Uterus (tissue), 4 donors: ENCODE measurements at places on chromosomes 1 and 21.

DNA sequence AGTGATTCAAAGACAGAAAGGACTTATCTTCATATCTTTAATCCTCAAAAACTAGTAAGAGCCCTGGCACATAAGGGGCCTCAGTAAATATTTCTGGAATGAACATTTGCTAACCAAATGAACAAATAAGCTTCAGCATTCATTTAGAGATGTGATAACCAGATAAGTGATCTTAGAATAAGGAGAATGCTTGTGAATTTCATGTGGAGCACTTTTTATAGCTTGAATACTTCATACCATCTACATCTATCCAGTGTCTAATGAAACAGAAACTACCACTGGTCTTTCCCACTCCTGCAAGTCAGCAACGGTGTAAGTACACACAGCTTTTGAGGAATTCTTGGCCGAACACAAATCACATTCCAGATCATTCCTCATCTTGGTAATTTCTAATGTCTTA lies 38.5 kb downstream of the EDEM3 start:
- DNase-seq: no peak

DNA sequence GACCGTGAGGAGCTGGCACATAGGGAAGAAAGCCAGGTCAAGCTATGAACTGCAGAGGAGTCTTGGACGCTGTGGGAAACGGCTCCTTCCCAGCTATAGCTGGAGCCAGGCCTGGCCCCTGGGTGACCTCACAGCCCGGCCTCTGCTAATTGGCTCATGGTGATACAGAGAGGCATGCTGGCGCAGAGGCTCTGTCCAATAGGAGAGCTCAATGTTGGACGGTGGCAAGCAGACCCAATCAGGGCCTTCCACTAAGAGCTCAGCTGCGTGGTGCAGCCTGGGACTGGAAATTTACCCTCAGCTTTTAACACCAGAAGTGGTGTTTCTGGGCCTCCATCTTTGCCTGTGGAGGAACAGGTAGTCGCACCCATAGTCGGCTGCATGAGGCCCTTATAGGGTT lies 64.4 kb upstream of the GRHL3 start:
- DNase-seq: no peak

- peak; percentile 19 for DNase-seq
These were observed 1.2 kb downstream of the LRRC42 start for GRCh38 chr1:53947172-53947907.

- DNase-seq: no peak
These were observed 31.4 kb upstream of the PRELP start for GRCh38 chr1:203444171-203444576.

DNA sequence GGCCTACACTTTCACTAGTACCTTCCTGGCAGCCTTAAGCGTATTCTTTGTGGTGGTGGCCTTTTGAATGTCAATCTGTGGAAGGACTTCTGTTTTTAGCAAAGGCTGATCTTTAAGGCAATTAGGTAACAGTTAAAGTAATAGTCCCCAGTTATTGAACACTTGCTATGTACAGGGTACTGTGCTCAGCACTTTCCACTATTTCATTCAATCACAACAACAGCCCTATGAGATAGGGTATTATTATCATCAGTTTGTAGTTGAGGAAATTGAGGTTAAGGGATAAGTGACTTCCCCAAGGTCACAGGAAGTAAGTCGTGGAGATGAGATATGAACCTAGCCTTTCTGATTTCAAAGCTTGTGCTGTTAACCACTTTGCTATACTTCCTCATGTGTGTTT lies 185.7 kb downstream of the ST6GALNAC3 start:
- DNase-seq: no peak

DNA sequence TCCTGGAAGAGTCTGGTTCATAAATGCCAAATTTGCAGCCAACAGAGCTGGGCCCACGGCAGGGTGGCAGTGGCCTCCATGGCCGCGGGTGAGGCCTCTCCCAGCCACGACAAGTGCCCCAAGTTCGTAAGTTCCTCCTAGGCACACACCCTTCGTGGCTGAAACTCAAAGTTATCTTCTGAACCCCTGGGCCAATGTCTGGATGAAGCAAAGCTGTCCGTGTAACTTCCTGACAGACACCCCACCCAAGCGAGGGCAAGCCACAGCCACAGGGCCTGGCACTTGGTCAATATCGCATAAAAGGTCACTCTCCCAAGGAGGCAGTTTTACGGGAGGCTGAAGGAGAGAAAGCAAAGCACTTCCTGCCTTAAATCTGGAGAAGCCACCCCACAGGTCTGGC lies 27.8 kb upstream of the GPR153 start:
- DNase-seq: no peak

- DNase-seq: no peak
These were observed 664.6 kb upstream of the ADAMTS5 start for GRCh38 chr21:27631471-27631870.

DNA sequence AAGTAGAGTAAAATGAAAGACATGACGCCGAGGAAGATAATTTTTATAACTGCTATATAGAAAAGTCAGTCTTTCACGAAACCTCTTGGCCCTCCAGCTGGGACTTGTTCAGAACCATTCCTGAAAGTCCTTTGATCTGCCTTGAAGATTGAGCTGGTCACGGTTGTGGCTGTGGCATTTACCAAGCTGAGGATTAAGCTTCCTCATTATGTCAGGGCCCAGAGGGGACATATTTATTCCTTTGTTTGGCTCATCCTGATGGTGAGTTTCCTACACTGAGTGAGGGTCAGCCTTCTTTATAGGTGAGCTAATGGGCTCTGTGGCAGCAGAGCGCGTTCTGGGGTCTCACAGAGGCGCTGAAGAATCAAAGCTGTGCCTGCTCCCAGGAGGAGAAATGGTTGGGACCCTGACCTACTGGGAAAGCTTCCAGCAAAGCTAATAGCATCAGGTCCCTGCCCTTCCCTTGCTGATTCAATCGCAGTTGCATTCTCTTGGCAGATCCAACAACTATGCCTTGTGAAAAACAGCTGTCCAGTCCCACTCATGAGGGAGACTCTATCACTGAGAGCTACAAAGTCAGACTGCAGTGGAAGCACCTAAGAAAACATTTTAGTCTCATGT lies 43.2 kb upstream of the PBX1 start:
- no peak for DNase-seq

GRCh38 chr1:225816643-225817538 lies 7.0 kb downstream of the EPHX1 start:
- peak; percentile 79 for DNase-seq

DNA sequence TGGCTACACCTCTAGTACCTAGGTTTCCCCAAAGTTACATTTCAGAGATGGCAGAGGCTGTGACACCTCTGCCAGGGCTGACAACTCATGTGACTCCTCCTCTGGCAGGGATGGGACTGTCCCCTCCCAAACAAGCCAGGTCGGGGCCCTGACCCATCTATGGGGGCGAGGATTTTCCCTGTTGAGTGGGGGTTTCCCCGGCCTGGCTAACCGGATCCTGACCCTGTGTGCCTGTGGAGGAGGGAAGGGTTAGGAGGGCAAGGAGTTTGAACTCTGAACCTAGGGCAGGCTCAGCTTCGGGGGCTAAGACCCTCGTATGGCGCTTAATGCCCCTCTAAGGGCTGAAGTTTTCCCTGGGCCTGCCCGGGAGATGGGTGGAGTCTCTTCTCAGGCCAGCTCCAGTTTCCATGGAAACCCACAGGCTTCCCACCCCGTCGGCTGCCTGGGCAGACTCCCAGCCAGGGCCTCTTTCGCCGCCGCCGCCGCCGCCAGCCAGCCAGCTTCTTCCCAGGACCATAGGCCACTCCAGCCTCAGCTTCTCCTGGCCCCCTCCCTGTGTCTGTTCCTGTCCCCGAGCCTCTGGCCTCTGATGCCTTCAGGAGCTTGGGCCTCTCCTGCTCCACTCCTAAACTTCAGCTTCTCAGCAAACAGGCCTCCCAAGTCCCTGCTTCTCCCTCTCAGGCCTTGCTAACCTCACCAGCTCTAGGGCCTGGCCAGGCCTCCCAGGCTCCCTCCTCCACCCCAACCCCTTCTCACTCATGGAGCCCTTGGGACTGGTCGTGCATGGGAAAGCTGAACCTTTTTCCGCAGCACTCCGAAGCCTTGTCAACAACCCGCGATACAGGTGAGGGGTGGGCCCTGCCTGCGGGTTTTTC lies at the start of gene BTBD19:
BTBD19 (plus strand) TSS at position 461 of the 875 bp plus-strand sequence; CDS start at position 759, 298 bp downstream.
- peak; percentile 91 for DNase-seq

GRCh38 chr1:226677027-226678020 lies 61.8 kb downstream of the ITPKB start:
- peak; percentile 86 for DNase-seq

- DNase-seq: no peak
These were observed 23.8 kb downstream of the ATP8B2 start for GRCh38 chr1:154349121-154349520.

DNA sequence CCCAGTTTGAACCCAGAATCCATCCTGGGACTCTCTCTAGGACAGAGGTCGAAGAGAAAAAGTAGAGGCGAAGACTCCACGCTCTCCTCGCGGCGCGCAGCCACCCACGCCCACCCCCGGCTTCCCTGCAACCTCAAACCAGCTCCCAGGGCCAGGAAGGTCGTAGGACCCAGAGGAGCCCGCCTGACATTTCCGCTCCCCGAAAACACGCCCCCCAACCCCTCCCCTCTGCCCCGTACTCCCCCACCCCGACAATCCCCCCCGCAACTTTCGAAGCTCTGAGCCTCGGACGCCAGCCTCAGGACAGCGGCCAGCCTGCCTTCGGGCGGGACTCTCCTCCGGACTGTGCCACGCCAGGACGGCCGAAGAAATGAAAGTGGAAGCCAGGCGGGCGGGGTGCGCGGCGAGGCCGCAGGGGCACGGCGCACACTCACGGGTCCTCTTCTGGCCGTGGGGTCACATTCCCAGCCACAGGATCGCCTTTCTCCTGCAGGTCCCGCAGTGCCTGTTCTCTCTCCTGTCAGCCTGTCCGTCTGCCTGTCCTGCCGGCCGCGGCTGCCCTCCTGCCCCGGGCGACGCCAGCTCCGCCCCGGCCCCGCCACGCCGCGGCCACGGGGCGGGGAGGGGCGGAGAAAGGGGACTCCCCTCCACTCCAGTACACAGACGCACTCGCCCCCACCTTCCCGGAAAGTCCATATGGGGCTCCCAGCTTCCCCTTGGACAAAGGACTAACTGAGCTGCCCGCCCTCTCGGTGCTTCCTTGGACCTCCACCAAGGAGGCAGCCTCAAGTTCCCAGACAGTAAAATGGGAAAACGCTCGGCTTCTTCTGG lies at the start of gene MOB3C:
MOB3C (minus strand) TSS at position 535 of the 831 bp plus-strand sequence. CDS start 3,490 bp downstream, outside the sequence.
- peak; percentile 87 for DNase-seq

GRCh38 chr21:21915816-21916215 lies 917.6 kb downstream of the NCAM2 start:
- no peak for DNase-seq

GRCh38 chr1:237748171-237748960 lies 142.4 kb downstream of the ZP4 start:
- DNase-seq: no peak

DNA sequence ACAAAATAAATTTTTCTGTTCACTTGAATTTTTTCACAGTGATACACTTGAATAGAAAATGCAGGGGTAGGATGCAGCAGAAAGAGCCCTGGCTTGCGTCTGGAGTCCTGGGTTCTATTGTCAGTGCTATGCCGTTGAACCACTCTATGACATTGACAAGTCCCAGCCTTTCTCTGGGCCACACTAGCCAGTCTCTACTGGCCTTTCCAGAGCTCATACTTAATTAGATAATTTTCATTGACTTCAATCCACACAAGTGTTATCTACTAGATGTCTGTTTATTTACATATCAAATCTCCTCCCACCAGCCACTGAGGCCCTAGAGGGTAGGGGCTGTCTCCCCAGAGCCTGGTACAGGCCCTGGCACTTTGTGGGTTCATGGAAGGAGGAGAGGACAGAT lies 15.5 kb upstream of the CELA3B start:
- no peak for DNase-seq

DNA sequence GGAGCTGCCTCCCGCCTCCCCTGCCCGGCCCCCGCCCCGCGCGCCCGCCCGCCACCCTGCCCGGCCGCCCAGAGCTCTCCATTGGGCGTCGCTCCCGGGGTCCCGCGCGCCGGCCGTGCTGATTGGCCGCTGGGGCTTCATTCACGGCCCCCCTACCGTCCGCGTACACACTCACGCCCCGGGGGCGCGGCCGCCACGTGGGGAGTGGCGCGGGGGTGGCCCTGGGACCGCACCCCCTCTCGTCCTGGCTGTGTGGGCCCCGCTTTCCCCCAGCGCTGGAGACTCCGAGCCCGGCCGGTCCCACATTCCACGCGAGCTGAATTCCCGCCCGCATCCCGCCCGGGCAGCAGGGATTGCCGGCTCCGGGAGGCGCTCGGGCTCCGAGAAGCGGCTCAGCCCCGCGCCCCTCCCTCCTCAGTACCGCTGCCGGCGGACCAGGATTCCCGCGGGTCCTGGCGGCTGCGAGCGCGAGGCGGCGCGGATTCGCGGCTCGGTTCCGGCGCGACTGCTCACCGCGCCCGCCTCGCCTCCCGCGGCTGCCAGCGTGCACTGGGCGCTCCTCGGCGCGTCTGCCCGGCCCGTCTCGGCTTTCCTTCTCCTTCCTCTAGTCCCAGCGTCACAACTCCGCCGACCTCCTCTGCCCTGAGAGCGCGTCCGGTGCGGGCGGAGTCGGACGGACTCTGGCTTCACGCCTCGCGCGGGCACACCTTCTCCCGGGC lies 450 bp upstream of the POU3F1 start:
- DNase-seq: peak; percentile 84

DNA sequence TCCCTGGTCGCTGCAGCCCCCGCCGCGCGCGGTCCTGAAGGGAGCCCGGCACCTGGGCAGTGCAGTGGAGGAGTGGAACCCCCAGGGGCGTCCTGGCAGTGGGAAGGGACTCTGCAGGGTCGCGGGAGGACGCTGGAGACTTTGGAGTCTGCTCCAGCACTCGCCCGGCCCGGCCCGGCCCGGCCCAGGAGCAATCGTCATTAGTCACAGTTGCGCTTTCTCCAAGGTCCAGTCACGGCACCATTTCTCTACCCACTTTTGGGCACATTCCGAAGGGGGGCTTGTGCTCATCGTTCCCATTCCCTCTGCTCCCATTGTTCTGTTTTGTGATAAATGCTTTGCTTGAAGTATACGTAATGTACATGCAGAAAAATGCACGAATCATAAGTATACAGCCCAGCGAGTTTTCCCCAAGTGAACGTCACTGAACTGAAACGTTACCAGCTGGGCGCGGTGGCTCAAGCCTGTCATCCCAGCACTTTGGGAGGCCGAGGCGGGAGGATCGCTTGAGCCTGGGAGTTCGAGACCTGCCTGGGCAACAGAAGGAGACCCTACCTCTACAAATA lies 999 bp downstream of the THAP3 start:
- DNase-seq: no peak

GRCh38 chr1:56320464-56321149 lies 258.8 kb downstream of the PLPP3 start:
- DNase-seq: no peak

- DNase-seq: no peak
These were observed 45.4 kb upstream of the DIP2A start for GRCh38 chr21:46413365-46413696.

GRCh38 chr1:244050014-244050834 lies 859 bp upstream of the ZBTB18 start:
- DNase-seq: no peak

- DNase-seq: no peak
These were observed 784.4 kb upstream of the ADGRL4 start for GRCh38 chr1:79790950-79791349.
